ENCODE measurements at places on chromosomes 12 and 14. TPM values are rescaled to one million over a fixed set of nuclear protein-coding genes. Genes with fewer than 3 reads are reported as not detected.

TBK1 gene
- total RNA-seq: 18.1 TPM

GZMB gene
- total RNA-seq: 1,271 TPM

IL23A gene
- 22.9 TPM for total RNA-seq

SPTB gene
- total RNA-seq: 0.31 TPM

ORMDL2 gene
- 29.8 TPM for total RNA-seq

CCDC197 gene
- not detected for total RNA-seq

PRPH gene
- not detected for total RNA-seq

- DNase-seq: no peak
Observed at GRCh38 chr12:13369474-13370056, 173.0 kb downstream of the EMP1 start.

- no peak for DNase-seq
Observed at GRCh38 chr12:54028314-54029201, at the start of gene HOXC6. Gene HOXC6 (plus strand): TSS chr12:54028440. CDS start chr12:54028522, 82 bp downstream.

- no peak for DNase-seq
Observed at GRCh38 chr12:106907411-106907810, 48.3 kb upstream of the TMEM263 start.

GRCh38 chr14:25056688-25057078 is 6.7 kb upstream of the STXBP6 start:
- no peak for DNase-seq

- no peak for DNase-seq
Observed at GRCh38 chr12:27220055-27220987, 23.8 kb upstream of the STK38L start.

GRCh38 chr12:122474324-122474716 is 26.4 kb downstream of the ZCCHC8 start:
- no peak for DNase-seq

GRCh38 chr12:53353257-53353655 is 17.1 kb upstream of the SP7 start:
- no peak for DNase-seq

- DNase-seq: no peak
Observed at GRCh38 chr12:91275321-91275720, 92.7 kb upstream of the DCN start.

GRCh38 chr12:6825398-6826124 is 2.6 kb upstream of the P3H3 start:
- peak; percentile 76 for DNase-seq

DNA sequence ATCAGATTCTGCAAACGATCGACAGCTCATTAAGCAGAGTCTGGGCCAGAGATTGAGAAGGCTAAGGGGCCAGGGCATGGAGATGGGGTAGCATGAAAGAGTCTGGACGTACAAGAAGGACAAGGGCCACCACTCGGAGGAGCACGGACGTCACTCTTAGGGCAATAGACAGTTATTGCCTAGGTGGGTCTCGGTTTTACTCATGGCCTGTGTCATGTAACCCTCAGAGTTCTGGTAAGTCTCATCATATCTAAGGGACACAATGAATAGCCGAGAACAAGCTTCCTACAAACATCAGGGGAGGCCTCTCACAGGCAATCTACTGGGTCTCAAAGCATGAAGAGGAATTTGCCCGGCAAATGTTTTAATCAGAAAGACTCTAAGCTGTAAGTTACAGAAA is 30.4 kb upstream of the ITPK1 start:
- DNase-seq: no peak

DNA sequence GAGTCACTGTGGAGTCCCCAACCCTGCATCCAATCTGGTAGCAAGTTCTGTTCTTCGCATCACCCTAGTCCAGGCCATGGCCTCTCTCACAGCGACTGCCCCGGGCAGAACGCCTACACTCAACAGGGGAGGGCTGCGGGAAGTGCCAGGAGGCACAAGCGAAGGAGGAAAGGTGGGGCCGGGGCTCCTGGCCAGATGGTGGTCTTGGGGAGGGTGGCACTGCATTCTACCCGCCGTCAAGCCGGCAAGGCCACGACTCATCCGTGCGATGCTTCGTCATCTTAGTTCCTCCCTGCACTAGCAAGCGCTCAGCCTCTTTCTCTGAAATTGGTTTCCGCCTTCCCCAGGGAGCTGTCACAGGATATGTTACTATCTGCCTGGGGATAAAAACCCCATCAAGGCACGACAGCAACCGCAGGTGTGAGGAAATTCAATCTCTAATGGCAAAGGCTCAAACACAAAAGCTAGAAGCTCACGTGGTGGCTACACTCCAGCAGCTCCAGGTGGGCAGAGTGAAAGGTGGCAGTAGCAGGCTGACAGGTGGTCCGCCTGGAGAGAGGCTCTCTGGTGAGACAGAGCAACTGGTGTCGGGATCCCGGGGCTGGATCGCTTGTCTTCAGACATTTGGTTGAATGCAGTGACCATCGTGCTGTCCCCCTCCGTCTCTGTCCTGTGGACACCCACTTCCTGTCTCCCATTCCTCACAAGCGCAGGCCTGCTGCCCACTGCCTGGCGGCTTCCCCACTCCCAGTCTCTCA is 34.1 kb downstream of the ACADS start:
- no peak for DNase-seq

DNA sequence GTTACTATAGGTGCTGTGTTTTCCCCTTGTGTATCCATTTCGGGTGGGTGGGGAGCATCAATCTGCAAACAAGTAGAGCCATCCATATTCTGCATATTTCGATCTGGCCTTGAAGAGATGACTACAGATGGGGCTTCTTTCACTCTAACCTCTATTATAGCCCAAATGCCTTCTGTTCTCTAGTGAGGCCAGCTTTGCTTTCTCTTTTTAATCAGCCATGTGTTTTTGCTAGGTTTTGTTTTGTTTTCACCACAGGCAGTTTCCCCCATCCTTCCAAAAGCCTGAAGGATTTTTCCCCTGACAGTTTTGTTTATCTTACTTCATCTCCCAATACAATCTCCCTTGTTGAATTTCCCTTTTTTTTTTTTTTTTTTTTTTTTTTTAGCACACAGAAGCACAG is 224.1 kb downstream of the BTG1 start:
- no peak for DNase-seq

DNA sequence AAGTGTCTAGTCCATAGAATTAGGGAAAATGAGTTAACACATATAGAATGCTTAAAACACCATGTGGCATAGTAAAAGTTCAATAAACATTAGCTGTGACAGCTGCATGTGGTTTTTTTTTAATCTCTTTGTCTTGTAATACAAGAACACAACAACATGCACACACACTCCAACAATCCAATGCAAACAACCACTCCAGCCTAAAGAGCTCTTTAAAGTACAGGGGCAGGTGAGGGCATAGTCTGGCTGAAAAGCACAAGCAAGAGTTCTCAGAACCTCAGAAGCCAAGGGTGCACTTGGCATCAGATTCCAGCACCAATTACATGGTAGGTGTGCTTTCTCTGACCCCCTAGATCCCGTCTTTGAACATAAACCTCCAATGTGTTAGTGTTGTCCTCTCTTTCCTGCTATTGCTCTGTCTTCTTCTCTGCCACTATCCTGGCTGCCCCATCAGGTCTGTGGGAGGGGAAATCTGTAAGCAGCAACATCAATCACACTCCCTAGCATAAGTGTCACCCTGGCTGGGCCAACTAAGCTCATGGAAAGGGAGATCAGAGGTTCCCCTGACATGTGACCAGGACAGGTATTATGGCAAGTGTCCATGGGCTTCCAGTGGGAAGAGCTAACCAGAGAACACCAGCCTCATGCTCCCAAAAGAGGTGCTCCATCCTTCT is 91.0 kb downstream of the SLC8A3 start:
- no peak for DNase-seq
